Smooth muscle cell of the brain vasculature (primary cell): ENCODE measurements at places on chromosomes 7 and 10.

GRCh38 chr10:35934642-35934995, 292.5 kb upstream of the FZD8 start:
- DNase-seq = no peak

- no peak for DNase-seq
Measured at GRCh38 chr7:141053626-141054025, 20.2 kb upstream of the TMEM178B start.

- DNase-seq = no peak
Measured at GRCh38 chr7:29915481-29916215, 74.0 kb downstream of the SCRN1 start.

DNA sequence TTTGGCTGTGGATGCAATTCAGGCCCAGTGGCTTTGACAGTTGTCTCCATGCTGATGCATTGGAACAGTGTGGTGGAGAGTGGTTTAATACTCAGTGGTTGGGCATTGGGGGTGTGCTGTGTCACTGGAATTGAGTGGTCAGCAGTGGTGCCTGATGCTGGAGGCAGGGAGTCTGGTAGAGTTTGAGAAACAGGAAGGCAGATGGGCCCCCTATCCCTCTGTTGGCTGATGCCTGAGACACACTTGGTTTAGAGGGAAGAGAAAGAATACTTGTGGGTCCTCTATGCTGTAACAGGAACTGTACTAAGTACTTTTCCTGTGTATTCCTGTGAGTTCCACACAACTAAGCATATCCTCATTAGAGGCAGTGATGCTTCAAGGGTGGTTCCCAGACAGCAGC, 55.4 kb downstream of the EEPD1 start:
- no peak for DNase-seq
